CD4-positive, alpha-beta T cell (primary cell): ENCODE measurements at places on chromosomes 16 and 17.

DNA sequence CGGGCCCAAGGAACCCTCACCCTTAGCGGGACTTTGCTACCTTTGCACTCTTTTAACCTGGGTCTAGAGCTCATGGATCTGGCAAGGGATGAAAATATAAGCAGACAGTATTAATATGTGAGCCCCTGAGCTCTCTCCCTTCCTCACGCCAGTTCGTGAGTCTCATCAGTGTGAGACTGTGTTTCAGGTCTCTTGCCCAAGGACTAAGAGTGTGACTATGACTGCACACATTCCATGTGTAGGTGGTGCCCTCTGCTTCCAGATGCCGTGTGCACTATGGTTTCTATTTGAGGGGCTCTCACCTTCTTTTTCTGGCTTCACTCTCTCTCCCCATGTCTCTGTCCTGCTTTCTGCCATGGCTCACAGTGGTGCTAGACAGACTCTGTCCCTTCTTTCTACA lies 40.5 kb downstream of the DHRS7B start:
- DNase-seq = no peak

GRCh38 chr16:22372882-22373661 lies 1.3 kb downstream of the CDR2 start:
- DNase-seq = no peak

DNA sequence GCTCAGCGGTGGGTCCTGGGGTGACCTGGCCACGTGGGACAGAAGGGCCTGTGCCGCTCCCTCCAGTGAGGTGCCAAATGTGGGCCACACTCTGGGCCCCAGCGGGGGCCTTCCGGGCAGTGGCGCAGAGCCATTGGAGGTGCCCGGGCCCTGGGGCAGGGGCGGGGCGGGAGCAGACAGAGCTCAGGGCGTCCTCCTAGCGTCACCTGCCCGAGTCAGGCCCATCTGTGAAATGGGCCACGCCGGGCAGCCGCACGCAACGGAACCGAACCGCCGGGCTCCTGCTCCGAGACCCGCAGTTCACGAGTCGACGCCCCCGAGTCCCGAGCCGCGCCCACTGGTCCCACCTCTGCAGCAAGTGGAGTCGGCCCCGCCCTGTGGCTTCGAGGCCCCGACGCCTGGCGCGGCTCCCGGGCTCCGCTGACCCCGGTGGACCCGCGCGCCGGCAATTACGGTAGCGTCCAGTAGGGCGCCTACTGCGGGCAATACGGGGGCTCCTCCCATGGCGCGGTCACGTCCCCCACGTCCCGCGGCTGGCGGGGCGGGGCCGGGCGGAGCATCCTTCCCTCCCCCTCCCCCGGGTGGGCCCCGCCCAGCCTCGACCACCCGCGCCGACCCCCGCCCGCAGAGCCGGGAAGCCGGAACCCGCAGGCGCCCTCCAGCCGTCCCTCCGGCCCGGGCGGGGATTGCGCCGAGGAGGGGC lies 1.9 kb downstream of the SLC16A3 start:
- no peak for DNase-seq

- DNase-seq = no peak
Observed at GRCh38 chr17:20072692-20072992, 63.5 kb downstream of the SPECC1 start.

GRCh38 chr17:61903251-61903650 lies 24.5 kb downstream of the INTS2 start:
- DNase-seq = no peak

DNA sequence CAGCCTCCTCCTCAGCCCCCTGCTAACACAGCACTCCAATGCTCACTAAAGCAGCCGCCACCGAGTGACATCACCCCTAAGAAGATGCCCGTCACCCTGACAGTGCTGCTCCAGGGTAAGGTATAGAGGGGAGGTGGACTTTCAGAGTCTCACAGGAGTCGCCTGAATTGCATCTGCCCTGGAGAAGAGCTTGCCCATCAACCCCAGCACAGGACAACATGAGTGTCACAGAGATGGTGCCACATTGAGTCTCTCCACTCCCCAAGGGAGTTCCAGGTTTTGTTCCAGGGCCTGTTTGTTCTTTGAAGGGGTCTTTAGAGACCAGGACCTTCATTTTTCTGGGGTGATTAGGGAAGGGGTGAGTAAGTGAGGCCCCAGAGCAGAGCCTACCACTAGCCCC lies 2.2 kb upstream of the P2RX5 start:
- no peak for DNase-seq

GRCh38 chr17:5919089-5919488 lies 151.1 kb upstream of the WSCD1 start:
- DNase-seq = no peak
